ENCODE measurements at places on chromosomes 1 and 21.
A peak's percentile ranks its signal among the peaks of the same experiment; 100 is the strongest.

DNA sequence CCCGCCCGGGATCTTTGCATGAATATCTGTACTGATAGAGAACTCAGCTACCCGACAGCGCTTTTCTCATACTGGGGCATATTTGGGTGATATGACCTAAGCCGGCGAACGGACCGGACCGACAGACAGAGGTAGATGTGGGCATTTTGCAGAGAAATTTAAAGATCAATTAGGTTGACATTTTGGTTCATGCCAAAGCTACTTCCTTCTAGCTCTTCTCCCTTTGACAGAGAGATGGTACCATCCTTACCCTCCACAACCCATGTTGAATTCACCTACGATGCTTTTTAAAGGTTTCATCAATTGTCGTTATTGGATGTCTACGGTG, 459 bp downstream of the ARV1 start:
- peaks cover 19% of the 10 kb centered on the region for H3K36me3 ChIP-seq
- no peak for DNase-seq
- H3K27me3 ChIP-seq = no peaks in the 10 kb centered on the region
- peak overlapping the region; percentile 98 for H3K4me3 ChIP-seq

GRCh38 chr1:102833151-102833550, 275.2 kb downstream of the COL11A1 start:
- no peak overlapping the region for H3K4me3 ChIP-seq
- H3K27me3 ChIP-seq = no peaks in the 10 kb centered on the region
- no peaks in the 10 kb centered on the region for H3K36me3 ChIP-seq
- no peaks in the 10 kb centered on the region for H3K4me1 ChIP-seq
- H3K27ac ChIP-seq = no peak overlapping the region

- H3K4me1 ChIP-seq = peaks cover 22% of the 10 kb centered on the region
- no peak overlapping the region for H3K4me3 ChIP-seq
- no peak for DNase-seq
- peaks cover 5% of the 10 kb centered on the region for H3K27me3 ChIP-seq
- no peaks in the 10 kb centered on the region for H3K36me3 ChIP-seq
Observed at GRCh38 chr1:192600275-192600674, 24.7 kb downstream of the RGS1 start.

- no peaks in the 10 kb centered on the region for H3K27me3 ChIP-seq
- no peak overlapping the region for H3K27ac ChIP-seq
- no peak overlapping the region for H3K4me3 ChIP-seq
- no peaks in the 10 kb centered on the region for H3K4me1 ChIP-seq
- no peak for DNase-seq
Observed at GRCh38 chr1:7333620-7334019, 437.5 kb upstream of the VAMP3 start.
